ENCODE measurements at places on chromosomes 2 and 18.

DNA sequence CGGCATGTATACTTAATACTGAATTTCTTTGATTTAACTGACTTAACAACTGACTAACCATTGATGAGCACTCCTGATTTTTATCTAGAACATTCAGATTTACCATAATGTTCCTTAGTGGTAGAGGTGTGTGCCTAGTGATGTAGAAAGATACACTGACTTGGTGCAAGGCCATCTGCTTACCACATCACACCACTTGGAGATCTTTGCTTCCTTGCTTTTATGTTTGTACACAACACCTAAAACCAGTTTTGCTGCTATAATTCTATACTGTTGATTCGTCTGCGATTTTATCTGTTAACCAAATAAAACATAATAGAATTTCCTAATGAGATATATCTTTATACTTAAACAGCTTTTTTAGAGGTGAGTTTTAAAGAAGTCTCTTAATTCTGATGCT lies 3.9 kb upstream of the FARP2 start:
- DNase-seq, result no peak

DNA sequence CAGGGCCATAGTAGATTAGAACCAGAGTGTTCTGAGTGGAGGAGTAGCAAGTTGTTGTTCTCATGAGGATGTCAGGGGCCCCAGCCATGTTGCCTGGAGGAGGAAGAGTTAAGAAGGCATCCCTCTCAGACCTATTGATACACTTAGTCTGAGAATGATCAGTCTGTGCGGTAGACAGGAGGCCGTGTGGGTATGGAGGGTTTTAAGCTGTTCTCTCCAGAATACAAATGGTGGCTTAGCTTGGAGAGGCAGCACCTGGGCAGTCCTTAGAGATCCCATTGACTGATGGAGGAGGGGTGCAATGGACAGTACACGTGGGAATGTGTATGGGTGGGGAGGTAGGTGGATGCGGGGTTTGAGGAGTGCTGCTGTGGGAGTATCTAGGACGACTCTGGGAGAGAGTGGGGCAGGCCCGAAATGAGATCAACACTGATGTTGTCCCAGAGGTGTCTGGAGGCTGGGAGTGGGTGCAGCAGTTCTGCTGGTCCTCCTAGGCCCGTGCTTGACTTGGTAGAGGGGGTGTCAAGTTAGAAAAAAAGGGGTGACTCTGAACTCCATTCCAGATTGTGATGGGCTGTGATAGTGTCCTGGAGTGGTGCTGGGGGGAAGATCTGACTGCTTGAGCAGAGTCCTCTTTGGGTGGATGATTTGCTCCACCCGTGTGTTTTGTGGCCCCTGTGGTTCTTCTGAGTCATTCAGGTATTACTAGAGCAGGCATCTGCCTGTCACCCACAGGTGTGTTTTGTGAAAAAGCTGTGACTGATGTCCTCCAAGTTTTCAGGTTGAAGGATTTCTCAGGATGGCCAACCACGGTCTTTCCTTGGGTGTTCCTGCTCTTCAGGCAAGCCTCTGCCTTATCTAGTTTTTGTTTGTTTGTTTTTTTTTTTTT lies 44.7 kb downstream of the C2orf42 start:
- DNase-seq, result no peak

GRCh38 chr2:71173096-71173495 lies 42.7 kb downstream of the MPHOSPH10 start:
- DNase-seq, result no peak

DNA sequence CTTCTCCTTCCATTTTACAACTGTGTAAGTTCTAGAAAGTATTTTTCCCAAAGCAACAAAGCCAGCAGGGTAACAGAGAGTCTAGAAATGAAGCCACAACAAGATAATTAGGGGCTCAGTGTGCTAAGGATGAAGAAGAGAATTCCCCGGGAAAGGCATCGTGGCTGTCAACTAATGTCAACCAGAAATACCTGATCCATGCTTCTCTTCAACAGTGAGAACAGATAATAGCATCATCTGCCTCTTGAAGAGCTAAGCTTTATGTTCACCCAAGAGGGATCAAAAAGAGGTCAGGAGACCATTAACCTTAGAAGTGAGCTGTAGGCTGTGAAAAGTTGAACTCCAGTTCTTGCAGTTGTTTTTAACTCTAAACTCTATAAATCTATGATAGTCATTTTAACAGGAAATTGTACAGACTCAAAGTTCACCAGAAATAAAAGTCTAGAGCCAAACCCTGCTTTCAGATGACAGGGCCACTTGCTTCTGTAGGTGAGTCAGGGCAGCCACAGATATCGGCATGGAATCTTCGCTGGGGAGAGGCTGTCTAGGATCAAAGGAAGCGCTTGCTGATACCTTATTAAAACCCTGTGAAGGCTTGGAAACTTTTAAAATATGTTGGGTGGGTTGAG lies 540.7 kb upstream of the ID2 start:
- no peak for DNase-seq

GRCh38 chr2:160493227-160494028 lies at the start of gene RBMS1:
Gene RBMS1 (minus strand): TSS chr2:160493807. CDS start chr2:160493363, 444 bp downstream.
- peak; percentile 2 for DNase-seq

DNA sequence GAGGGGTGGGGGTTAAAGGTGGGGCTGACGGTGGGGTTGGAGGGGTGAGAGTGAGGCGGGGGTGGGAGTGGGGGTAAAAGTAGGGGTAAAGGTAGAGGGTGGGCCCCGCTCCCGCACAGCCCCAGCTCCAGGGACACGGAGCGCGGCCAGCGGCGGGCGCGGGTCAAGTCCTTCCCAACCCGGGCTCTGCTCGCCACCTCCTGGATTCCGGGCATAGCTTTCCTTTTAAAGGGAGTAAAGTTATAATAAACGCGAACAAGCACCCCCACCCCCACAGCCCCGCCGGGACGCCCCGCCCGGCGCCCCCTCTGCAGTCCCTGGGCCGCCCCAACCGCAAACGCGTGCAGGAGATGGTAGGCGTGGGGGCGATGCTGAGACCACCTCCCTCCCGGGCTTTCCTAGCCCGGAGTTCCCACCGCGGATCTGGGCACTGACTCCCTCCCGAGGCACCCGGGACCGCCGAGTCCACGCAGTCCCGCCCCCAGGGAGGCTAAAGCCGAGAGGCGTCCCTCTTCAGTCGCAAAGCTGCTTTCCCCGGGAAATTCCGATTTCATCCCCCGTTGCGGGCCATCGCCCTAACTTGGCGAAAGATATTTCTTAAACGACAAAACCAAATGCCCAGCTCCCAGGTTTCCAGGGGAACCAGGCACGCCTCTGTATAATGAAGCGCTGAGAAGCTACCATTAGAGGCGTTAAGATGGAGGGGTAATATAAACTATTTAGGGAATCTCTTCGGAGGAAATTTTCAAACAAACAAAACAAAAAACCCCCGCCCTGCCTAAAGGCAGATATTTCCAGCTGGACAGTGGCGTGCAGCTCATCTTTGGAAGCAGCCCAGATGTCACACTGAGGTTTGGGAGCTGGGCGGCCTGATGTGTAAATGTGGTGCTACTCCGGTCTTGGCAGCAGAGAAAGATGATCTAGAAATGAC lies at the start of gene LIMS2:
Gene LIMS2 (minus strand): TSS at position 200 of the 931 bp plus-strand sequence. CDS start 506 bp downstream, outside the sequence.
- no peak for DNase-seq

DNA sequence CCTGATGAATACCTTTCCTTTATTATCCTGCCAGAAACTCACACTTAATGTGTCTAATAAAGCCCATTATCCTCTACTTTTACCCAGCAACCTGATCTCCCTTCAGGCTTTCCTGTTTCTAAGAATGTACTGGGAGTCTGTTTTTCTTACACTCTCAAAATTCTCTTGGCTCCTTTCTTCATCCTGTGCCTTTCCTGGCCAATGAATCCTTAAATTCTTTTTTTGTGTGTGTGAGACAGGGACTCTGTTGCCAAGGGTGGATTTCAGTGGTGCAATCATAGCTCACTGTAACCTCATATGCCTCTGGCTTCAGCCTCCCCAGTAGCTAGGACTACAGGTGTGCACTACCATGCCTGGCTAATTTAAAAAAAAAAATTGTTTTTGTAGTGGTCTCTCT lies 72.7 kb downstream of the MAP2 start:
- no peak for DNase-seq

DNA sequence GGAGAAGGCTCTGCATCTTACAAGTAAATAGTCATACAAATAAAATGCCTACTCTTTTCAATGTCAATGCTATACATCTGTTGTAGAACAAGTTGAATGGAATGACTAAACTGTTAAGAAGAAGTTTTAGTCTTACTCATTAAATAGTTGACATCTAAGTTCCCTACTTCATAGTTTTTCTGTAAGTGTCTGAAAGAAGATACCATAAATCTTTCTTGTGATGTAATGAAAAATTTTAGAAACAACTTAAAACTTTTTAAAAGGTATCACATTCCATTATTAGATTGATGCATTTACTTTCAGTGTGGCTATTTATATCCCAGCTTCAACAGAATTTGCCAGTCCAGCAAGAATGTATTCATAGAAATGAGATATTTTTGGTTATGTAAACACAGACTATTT lies 185.2 kb upstream of the EPC2 start:
- no peak for DNase-seq

GRCh38 chr2:150608341-150608740 lies 120.9 kb upstream of the RND3 start:
- DNase-seq, result no peak

GRCh38 chr2:212984129-212984528 lies 167.3 kb downstream of the IKZF2 start:
- DNase-seq, result no peak
